Neural progenitor cell (in vitro differentiated cells): ENCODE measurements at places on chromosomes 7 and 10.

GRCh38 chr10:14926722-14927416 is 27.0 kb downstream of the DCLRE1C start:
- no peak for DNase-seq

DNA sequence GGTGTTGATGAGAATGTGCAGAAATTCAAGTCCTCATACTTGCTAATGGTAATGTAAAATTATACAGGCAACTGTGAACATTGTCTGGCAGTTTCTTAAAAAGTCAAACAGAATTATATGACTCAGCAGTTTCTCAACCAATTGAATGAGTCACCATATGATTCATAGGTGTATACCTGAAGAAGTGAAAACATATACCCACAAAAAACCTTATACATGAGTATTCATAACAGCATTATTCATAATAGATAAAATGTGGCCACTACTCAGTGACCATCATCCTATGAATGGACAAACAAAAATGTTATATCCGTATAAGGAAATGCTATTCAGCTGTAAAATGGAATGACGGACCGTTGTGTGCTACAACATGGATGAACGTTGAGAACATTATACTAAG is 253.5 kb downstream of the MALRD1 start:
- no peak for DNase-seq

GRCh38 chr7:131072505-131073091 is 255.1 kb upstream of the MKLN1 start:
- peak; percentile 59 for DNase-seq

GRCh38 chr7:87215046-87215445 is 4.5 kb downstream of the TMEM243 start:
- no peak for DNase-seq

DNA sequence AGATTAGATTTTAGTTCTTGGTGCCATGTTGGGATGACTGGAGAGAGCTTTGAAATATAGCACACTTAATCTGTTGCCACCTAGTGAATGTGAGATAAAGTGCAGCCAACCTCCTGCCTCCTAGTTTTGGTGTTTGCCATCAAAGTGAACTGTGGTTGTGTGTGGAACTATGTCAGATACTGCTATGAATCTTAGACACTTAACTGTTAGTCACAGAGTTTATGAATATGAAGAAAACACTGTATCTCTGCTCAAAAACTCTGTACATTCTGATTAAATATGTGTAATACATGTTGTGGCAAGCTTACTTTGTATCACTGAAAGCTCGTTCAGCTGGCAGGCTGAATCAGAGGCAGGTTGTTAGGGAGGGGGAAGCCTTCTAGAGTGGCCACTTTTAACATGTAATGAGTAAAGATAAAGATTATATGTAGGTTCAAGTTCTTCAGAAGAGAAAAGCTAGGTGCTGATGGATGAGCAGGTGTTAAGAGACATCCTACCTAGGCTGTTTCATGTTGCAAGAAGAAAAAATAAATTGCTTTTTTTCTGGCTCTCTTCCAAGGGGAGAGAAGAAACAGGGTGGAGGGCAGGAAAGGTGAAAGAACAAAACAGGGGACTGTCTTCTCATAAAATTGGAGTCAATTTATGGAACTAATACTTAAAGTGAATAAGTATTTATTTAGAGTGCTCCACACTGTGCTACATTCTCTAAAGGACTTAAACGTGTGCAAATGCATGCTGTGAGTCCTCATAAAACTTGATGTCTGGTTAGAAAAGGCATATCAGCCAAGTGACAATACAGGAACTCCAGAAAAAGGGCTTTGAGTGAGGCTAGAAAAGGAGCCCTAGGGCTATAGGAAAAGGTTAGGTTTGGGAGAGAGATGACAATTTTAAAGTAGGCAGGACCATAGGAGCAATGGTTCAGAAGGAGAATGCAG is 14.1 kb upstream of the LAMB1 start:
- DNase-seq = no peak

GRCh38 chr7:74032191-74032490 is 4.2 kb downstream of the ELN start:
- DNase-seq = no peak

DNA sequence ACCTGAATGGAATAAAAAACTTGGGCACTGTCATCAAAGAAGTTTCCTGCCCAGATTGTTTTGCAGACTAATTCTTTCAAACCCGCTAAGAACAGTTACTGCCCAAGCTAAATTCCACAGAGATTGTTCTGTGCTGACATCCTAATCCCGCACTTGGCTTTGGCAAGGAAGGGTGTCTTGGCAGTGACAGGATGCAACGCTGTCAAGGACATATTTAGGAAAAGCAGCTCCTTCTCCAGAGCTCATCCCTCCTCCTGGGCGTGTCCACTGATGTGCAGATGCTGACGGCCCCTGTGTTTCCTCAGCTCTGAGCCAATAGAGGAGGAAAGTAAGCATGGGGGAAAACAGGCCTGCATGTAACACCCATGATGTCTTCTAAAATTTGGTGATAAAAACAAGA is 74.2 kb downstream of the EEPD1 start:
- DNase-seq = no peak
